ENCODE measurements at places on chromosomes 1 and 21.

- peak; percentile 47 for DNase-seq
Observed at GRCh38 chr21:35528116-35529042, 479.3 kb upstream of the RUNX1 start.

GRCh38 chr1:171799166-171799565, 17.7 kb downstream of the METTL13 start:
- DNase-seq = no peak

DNA sequence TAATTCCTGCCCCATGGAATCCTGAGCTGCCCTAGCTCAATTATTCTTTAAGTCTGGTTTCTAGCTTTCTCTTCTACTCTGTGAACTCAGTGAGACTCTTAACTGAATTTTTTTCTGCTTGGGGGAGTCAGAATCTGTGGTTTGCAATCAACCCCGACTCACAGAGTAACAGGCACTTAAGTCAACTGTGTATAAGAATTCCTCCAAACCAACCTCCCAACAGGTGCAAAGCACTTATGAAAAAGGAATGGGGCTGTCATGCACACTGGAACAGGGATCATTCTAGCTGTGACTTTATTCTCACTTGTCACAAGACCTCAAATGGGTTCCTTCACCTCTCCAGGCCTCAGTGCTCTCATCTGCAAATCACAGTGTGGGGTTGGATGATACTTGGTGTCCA, 60.3 kb upstream of the SYT6 start:
- no peak for DNase-seq

- no peak for DNase-seq
Observed at GRCh38 chr1:55363268-55363667, 148.1 kb upstream of the USP24 start.

DNA sequence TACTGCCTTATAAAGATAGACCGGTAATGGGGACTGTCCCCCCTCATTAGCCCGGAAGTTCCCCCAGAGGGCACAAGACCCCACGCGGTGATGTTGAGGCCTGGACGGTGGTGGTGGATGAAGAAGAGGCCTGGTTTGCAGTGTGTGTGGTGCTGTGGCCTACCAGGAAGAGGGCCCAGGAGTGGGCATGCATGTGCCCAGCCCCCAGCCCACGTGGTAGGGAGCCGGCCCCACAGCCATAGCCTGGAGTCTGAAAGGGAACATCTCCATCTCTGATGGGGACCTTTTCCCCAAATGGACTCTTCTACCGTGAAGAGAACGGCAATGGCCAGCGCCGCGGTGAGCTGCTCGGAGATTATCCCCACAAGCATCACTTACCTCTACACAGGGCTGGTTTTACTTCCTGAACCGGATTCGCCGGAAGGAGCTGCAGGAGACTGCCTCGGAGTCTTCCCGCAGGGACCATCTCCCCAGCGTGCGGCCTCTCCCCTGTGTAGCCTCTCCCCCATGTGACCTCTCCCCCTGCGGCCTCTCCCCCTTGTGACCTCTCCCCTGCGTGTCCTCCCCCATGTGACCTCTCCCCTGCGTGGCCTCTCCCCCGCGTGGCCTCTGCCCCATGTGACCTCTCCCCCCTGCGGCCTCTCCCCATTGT, 20.6 kb downstream of the RRP1 start:
- no peak for DNase-seq

GRCh38 chr1:234437423-234438171, 41.4 kb downstream of the TARBP1 start:
- DNase-seq = no peak

Measured in stimulated activated CD4-positive, alpha-beta T cell treated with anti-CD3 and anti-CD28 coated beads, TNF-alpha, amount 100 ng/mL, for 48 hours (primary cell).